T-cell (primary cell): ENCODE measurements at places on chromosomes 4 and X.

DNA sequence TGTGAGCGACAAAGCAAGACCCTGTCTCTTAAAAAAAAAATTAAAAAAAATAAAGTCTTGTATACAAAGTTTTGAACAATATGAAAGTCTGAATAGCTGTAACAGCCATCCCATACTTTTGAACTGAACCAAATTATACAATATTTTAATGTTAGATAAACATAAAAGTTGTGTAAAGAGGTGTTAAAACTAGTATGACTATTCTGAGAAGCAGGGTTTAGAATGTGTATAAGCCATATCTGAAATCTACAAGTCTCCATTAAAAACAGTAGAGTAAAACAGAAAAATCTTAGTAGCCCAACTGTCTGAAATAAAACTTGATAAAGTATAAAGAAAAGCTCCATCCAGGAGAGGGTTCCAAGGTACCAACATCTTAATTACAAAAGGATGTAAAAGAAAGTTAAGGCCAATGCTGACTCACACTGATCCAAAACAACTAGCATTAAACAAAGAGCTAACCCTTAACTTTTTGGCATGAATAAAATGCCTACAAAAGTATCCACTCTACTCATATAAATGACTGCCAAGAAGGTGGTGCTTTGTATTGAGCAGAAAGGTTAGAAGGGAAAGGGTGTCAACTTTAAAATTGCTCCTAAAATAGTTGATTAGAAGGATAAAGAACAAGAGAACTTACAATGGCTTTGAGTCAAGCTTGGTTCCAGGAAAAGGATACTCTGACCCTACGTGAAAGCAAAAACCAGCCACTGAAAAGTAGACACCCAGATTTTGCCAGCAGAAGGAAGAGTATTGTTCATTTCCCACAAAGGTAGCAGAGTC is 18.5 kb downstream of the CNOT6L start:
- peak overlapping the region; percentile 70 for H3K27ac ChIP-seq
- H3K4me3 ChIP-seq, result peak overlapping the region; percentile 19
- peaks cover 48% of the 10 kb centered on the region for H3K4me1 ChIP-seq

- H3K4me1 ChIP-seq, result no peaks in the 10 kb centered on the region
- H3K27me3 ChIP-seq, result no peaks in the 10 kb centered on the region
- DNase-seq, result no peak
- peaks cover 21% of the 10 kb centered on the region for H3K36me3 ChIP-seq
Observed at GRCh38 chr4:150315175-150315574, 236.9 kb downstream of the DCLK2 start.

GRCh38 chr4:6112606-6113290 is 87.6 kb downstream of the JAKMIP1 start:
- H3K4me3 ChIP-seq, result no peak overlapping the region
- no peaks in the 10 kb centered on the region for H3K4me1 ChIP-seq
- no peak overlapping the region for H3K27ac ChIP-seq
- H3K27me3 ChIP-seq, result peaks cover 2% of the 10 kb centered on the region

DNA sequence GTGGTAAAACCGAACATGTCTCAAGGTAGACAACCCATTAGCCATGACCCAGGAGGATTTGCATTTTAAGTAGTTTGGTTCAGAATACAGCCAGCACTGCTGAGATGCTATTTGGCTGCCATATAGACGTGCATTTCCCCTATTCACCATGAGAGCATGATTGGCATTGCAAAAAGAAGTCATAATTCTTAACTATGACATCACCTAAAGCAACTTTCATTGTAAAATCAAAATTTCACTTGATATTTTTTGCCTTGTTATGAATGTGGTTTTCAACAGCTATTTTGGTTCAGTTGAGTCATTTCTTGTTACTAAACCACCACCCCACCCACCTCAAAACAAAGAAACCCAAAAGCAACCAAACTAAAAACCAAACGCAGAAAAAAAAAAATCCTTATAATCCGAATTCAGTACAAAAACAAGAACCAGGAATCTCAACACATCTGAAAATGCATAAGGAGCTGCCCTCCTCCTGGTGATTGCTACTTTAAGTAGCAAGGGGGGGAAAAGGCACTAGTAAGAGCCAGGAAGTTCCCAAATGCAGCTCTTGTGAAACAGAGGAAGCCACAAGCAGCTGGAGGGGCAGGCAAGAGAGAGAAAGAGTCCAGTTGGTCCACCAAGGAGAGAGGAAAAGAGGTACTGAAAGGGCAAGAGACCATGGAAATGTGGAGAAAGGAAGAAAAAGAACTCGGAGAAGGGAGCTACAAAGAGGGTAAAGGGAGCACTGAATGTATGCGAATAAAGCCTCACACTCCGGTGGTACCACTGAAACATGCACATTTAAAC is 3.1 kb downstream of the SLITRK4 start:
- H3K36me3 ChIP-seq, result no peaks in the 10 kb centered on the region
- no peak for DNase-seq
- no peaks in the 10 kb centered on the region for H3K4me1 ChIP-seq
- H3K27me3 ChIP-seq, result no peaks in the 10 kb centered on the region
- H3K27ac ChIP-seq, result no peak overlapping the region
- H3K4me3 ChIP-seq, result no peak overlapping the region

GRCh38 chrX:152899874-152900719 is 2.2 kb downstream of the ZNF185 start:
- H3K27ac ChIP-seq, result no peak overlapping the region
- H3K36me3 ChIP-seq, result no peaks in the 10 kb centered on the region
- DNase-seq, result no peak
- H3K27me3 ChIP-seq, result no peaks in the 10 kb centered on the region
- peaks cover 7% of the 10 kb centered on the region for H3K4me1 ChIP-seq

DNA sequence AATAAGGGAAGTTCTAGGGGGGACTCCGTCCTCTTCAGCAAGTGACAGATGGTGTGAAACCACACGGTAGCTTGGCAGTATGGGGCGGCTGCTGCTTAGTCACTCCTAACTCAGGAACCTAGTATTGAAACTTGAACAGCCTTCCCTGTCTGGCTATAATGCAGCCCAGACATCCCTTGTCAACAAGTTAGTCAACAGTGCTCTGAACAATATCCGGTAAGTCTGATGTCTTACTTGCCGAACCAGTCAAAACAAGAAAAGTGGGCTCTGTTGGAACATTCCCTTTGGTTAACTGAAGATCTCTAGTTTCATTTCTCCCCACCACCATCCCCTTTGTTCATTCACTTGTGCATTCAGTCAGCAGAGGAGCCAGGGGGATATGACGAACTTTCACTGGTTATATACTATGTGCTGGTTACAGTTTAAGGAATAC is 18.7 kb upstream of the CXCL13 start:
- no peak overlapping the region for H3K4me3 ChIP-seq
- H3K4me1 ChIP-seq, result peaks cover 6% of the 10 kb centered on the region
- peak overlapping the region; percentile 5 for H3K27ac ChIP-seq
- no peak for DNase-seq

DNA sequence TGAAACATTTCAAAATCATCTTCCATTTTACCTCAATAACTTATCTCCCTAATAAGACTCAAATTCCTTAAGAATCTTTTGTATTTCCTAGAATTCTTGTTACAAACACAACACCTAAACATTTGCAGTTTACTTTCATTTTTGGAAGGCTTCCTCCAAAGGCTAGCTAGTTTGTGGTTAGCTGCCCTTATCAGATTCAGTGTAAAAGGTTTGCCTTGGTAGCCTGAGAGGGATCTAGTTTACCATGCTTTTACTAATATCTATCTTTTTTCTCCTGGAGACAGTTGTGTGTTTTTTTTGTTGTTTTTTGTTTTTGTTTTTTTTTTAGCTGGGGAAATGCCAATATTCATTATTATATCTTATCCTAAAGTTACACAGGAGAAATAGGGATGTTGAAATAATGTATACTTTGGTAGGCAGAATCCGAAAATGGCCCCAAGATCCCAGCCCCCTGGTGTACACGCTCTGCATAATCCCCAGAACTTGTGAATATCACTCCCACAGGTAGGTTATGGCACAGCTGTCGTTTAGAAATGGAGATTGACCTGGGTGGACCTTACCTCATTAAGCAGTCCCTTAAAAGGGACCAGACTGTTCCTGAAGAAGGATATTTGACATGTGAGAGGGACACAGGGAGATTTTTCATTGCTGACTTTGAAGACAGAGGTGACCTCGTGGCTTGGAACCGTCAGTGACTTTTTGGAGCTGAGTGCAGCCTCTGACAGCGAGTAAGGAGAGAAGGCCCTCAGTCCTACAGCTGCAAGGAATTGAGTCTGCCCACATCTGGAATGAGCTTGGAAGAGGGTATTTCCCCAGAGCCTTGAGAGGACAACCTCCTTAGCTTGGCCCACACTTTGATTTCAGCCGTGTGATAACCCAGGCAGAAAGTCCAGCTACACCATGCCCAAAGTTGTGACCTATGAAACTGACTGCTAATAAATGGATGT is 33.4 kb downstream of the SEPTIN11 start:
- peaks cover 50% of the 10 kb centered on the region for H3K4me1 ChIP-seq
- no peak for DNase-seq
- H3K36me3 ChIP-seq, result no peaks in the 10 kb centered on the region
- H3K27ac ChIP-seq, result no peak overlapping the region

- H3K4me1 ChIP-seq, result peaks cover 14% of the 10 kb centered on the region
- H3K4me3 ChIP-seq, result no peak overlapping the region
- H3K36me3 ChIP-seq, result no peaks in the 10 kb centered on the region
Observed at GRCh38 chrX:37755025-37755424, 24.8 kb upstream of the CYBB start.

GRCh38 chr4:133152831-133153481 is 3.9 kb downstream of the PCDH10 start:
- H3K4me1 ChIP-seq, result peaks cover 14% of the 10 kb centered on the region
- no peak for DNase-seq
- no peak overlapping the region for H3K27ac ChIP-seq
- no peak overlapping the region for H3K4me3 ChIP-seq
- no peaks in the 10 kb centered on the region for H3K36me3 ChIP-seq

GRCh38 chrX:13750204-13750603 is 15.7 kb downstream of the OFD1 start:
- no peaks in the 10 kb centered on the region for H3K36me3 ChIP-seq
- DNase-seq, result no peak
- peaks cover 4% of the 10 kb centered on the region for H3K4me1 ChIP-seq
- peak overlapping the region; percentile 6 for H3K27ac ChIP-seq

DNA sequence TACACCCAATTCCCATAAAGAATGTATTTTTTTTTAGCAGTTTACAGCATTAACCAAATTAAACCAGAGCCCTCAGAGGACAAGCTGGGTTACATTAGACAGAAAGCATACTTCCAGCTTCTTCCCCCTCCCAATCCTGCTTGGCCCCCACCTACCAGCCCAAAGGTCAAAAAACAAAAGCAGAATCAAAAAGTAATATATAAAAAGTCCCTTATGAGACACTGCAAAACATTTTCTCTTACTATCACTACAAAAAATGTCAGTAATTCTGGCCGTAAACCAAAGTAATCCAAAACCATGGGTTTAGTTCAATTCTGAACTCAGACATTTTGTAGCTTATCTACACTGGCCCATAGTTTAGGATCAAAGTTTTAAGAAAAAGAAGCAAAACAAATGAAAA is 38.0 kb downstream of the APBB2 start:
- no peaks in the 10 kb centered on the region for H3K27me3 ChIP-seq

- H3K36me3 ChIP-seq, result no peaks in the 10 kb centered on the region
- no peak overlapping the region for H3K4me3 ChIP-seq
- H3K4me1 ChIP-seq, result peaks cover 14% of the 10 kb centered on the region
- DNase-seq, result no peak
- H3K27me3 ChIP-seq, result peaks cover 68% of the 10 kb centered on the region
- no peak overlapping the region for H3K27ac ChIP-seq
Observed at GRCh38 chr4:575281-576141, 584 bp downstream of the TMEM271 start.

DNA sequence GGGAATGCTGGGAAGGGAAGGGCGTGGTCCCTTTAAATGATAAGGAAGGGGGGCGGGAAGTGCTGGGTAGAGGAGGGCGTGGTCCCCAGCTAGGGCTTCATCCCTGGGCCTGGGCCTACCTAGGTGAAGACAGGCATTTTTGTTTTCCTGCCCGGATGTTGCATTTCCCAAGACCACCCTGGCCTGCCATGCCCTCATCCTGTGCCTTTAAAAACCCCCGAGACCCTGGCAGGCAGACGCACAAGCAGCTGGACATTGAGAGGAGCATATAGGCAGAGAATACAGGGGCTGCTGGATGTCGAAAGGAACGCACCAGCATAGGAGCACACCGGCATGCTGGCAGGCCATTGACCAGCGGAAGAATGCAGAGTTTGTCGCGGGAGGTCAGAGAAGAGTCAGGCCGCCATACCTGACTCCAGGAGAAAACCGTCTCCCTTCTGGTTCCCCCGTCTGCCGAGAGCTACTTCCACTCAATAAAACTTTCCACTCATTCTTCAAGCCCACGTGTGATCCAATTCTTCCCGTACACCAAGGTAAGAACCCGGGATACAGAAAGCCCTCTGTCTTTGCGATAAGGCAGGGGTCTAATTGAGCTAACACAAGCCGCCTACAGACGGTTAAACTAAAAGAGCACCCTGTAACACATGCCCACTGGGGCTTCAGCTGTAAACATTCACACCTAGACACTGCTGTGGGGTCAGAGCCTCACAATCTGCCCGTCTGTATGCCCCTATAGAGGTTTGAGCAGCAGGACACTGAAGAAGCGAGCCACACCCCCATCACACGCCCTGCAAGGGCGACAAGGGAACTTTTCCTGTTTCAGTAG is 2.9 kb upstream of the AGA start:
- no peak overlapping the region for H3K27ac ChIP-seq
- H3K4me1 ChIP-seq, result peaks cover 18% of the 10 kb centered on the region
- H3K27me3 ChIP-seq, result no peaks in the 10 kb centered on the region

GRCh38 chr4:124754681-124755080 is 42.1 kb upstream of the ANKRD50 start:
- H3K27me3 ChIP-seq, result no peaks in the 10 kb centered on the region
- H3K4me1 ChIP-seq, result no peaks in the 10 kb centered on the region
- no peak for DNase-seq
- H3K36me3 ChIP-seq, result no peaks in the 10 kb centered on the region

GRCh38 chr4:44760142-44760898 is 34.0 kb upstream of the GNPDA2 start:
- no peak for DNase-seq
- no peaks in the 10 kb centered on the region for H3K27me3 ChIP-seq
- no peaks in the 10 kb centered on the region for H3K36me3 ChIP-seq
- H3K4me3 ChIP-seq, result no peak overlapping the region

DNA sequence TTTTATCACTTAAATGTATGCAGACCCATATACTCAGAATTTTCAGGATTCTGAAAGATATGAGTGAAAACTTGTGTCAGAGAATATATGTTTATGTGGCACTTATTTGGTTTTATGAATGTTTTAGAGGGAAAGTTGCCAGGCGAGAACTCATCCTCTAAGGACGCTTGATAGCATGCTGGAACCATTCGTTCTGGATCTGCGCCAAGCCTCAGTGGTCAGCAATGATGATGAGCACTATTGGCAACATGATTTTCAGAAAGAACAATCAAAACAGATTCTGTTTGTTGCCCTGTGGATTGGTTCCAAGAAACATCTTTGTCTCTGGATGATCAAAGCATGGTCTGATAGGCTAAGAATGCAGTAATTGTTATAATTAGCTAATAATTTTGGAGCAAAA is 32.1 kb upstream of the RAPGEF2 start:
- no peaks in the 10 kb centered on the region for H3K27me3 ChIP-seq
- no peaks in the 10 kb centered on the region for H3K4me1 ChIP-seq
- no peak overlapping the region for H3K4me3 ChIP-seq
- no peaks in the 10 kb centered on the region for H3K36me3 ChIP-seq

- H3K4me1 ChIP-seq, result no peaks in the 10 kb centered on the region
- no peak for DNase-seq
- H3K27me3 ChIP-seq, result no peaks in the 10 kb centered on the region
- no peaks in the 10 kb centered on the region for H3K36me3 ChIP-seq
- no peak overlapping the region for H3K27ac ChIP-seq
- H3K4me3 ChIP-seq, result no peak overlapping the region
Observed at GRCh38 chrX:108224218-108224617, 132.6 kb downstream of the ATG4A start.
